ENCODE measurements at places on chromosomes 2 and 18.
A peak's percentile ranks its signal among the peaks of the same experiment; 100 is the strongest.

DNA sequence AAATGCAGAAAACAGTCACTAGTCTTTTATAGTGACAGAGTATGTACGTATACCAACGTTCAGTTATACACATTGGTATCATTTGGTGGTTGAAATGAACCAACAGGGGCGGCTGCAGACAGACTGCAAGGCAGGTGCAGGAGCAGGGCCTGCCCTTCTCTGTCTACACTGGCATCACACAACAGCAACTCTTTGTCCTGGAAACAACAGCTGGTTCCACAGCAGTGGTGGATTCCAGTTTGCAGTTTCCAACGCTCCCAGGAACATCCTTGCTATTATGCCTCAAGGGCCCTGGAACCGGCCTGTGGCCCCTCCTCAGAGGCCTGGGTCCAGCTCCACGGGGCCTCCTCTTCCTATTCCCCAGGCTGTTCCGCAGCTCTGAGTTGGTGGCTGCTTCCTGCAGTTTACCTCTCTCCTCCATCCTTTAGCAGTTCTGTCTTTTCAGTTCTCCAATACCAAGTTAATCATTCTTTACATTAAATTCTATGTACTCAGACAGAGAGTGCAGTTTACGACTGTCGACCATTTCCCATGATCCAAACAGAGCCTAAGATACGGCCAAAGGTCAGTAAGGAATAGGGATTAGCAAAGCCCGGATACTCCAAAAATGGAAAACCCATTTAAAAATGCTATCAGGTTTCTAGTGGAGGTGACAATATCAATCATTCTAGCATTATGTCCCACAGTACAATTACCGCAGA is 87.8 kb downstream of the NOL10 start:
- no peak for DNase-seq

DNA sequence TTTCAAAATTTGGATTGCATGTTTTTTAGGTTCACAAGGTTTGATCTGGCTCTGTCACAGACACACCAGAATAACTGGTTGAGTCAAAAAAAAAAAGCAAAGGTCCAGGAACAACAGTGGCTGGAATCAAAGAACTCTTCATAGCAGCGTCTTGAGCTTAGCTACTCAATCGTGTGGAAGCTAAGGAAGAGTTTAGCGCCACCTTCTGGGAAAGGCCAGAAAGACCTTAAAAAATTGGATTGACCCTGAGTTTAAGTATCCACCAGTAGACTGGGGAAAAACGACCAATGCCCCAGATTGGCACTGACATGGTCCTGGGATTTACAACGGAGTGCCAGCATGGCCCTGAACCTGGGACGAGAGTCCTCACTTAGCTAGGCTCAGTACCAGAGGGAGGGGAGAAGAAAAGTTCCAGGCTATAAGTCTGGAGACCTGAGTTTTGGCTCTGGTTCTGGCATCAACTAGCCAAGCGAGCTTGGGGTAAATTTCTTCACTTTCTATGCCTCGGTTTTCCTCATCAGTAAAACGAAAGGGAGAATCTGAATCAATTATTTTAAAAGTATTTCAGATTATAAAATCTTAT is 71.1 kb upstream of the TFCP2L1 start:
- peak; percentile 4 for DNase-seq

GRCh38 chr18:74163019-74163660 is 14.8 kb downstream of the TIMM21 start:
- DNase-seq = no peak

- no peak for DNase-seq
These were observed 38.2 kb upstream of the PPM1B start for GRCh38 chr2:44130441-44130840.

DNA sequence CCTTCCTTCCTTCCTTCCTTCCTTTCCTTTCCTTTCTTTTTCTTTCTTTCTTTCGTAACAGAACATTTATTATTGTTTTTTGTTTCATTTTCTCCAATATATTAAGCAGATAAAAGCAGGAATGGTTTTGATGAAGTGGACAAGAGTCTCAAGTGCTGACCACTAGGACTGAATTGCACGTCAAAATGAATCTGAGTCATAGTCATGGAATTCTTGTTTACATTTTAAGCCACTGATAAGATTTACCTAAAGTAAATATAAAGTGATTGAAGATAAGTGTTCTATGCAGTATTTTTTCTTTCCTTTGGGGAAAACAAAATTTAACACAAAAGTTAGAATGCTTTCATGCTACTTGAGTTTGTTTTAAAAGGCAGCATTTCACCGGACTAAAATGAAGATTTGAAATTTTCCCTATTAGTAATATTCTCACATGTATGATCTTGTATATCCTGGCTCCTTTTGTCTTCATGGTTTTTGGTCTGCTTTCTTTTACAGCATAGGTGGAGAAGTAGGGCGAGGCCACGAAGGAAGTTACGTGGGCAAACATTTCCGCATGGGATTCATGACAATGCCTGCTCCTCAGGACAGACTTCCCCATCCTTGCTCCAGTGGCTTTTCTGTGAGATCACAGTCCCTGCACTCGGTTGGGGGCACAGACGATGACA is 113.5 kb downstream of the NYAP2 start:
- DNase-seq = no peak

DNA sequence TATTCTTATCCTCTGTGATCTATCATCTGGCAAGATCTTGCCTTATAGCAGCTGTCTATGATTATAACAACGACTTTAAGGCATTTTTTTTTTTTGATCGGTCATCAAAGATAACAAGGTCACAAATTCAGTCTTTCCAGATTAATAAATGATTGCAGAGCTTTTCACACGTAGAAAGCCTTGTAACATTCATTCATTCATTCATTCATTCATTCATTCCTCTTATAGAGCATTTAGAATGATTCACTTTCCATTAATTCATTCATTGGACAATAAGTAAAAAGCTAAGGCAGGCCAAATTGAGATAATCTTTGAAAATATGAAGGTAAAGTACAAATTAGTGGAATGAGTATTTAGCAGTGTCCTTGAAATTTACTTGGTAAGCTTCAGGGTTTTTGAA is 223.7 kb downstream of the NUP35 start:
- DNase-seq = no peak

DNA sequence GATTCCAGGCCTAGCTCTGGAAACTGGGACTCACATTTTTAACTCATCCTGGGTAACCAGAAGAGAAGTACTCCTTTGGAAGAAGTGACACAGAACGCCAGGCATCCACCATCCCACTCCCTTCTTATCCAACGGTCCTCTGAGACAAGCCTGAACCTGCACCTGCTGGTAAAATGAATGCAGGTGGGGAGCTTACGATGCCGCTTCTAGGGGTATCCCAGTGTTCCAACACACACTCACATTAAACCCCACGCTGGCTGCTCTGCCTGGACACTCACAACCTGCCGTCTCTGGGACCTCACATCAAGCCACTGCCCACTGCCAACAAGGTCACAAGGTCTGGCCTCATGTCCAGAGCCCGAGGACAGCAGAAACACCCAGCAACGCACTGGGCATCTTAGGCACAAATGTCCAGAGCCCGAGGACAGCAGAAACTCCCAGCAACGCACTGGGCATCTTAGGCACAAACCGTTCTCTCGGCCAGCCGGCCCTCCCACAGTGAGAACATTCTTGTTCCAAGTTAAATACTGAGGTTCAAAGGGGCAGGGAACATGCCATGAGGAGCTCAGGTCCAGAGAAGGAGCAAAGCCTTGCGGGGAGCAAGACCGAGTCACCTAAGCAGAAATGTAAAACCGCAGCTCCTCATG is 9.9 kb downstream of the SLC66A2 start:
- DNase-seq = no peak

- DNase-seq = no peak
These were observed 5.6 kb downstream of the FBXO36 start for GRCh38 chr2:229927817-229928321.

DNA sequence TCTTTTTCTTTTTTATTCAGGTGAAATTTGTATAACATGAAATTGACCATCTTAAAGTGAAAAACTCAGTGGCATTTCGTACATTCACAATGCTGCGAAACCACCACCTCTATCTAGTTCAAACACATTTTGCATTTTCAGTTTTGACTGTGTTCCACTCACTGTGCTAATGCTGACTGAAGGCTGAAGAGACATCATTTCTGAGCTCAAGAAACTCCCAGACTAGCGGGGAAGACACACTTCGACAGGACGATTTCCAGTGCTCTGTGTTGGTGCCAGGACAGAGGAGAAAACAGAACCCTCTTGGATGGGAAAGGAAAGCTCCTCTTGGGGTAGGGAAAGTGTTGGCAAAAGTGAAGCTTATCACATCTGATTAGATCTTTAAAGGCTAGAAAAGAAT is 44.2 kb upstream of the CBLN2 start:
- no peak for DNase-seq

DNA sequence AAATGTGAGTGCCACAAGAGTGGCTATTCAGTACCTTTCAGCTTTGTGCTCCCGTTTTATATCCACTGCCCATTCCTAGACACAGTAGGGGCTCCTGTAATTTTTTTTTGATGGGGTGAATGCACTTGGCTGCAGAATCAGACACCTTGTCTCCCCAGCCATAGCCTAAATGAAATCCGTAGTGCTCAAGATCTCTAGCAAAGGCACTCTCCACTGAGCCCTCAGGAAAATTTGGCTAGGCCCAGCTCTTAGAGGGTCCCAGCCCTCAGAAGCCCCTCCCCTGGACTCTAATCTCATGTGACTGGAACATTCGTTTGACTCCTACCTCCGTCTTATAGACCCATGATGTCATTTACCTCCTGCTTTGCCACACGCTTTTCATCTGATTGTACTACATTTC is 323.9 kb downstream of the SMAD2 start:
- no peak for DNase-seq

GRCh38 chr2:230742781-230743180 is 30.1 kb downstream of the CAB39 start:
- no peak for DNase-seq

GRCh38 chr2:224156436-224156835 is 117.3 kb upstream of the SERPINE2 start:
- no peak for DNase-seq

GRCh38 chr2:205640716-205641115 is 41.6 kb upstream of the NRP2 start:
- DNase-seq = no peak

- DNase-seq = no peak
These were observed 62.9 kb upstream of the CTIF start for GRCh38 chr18:48475635-48476549.

- DNase-seq = no peak
These were observed 47.6 kb downstream of the CCDC85A start for GRCh38 chr2:56231361-56231760.

GRCh38 chr2:210599476-210599875 is 43.1 kb downstream of the CPS1 start:
- no peak for DNase-seq

DNA sequence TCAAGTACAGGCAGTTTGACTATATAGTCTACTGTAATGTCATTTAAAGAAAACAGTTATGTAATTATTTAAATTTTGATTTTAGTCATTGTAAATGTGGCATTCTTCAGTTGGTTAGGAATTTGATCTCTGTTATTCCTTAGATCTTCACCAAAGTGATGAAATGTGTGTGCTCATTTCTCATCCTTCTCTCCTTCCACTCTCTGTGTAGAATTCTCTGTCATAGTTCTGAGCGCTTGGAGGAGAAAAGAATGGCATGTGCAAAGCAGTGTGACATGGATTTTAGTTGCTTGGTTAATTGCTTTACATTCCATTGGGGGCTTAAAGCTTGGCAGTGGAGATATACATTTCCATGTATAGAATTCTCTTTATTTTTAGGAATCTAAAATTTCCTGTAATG is 14.8 kb downstream of the PIK3C3 start:
- no peak for DNase-seq

DNA sequence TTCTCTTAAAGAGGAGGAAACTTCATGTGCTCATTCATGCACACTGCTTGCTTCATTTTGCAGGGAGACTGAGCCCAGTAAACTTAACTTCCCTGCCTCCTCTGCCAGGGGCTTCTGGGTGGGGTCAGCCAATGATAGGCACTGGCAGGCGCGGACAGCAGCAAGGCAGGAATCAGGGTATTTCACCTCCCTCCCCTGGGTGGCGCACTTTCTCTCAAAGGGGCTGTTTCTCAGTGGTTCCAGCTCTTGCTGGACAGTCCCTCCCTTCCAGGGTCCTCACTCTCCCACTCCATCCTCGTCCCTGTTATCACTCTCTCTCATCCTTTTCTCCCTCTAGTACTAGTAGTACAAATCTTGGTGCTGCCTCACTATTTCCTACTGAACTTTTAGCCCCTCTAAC is 320.5 kb upstream of the ZNF521 start:
- DNase-seq = no peak

DNA sequence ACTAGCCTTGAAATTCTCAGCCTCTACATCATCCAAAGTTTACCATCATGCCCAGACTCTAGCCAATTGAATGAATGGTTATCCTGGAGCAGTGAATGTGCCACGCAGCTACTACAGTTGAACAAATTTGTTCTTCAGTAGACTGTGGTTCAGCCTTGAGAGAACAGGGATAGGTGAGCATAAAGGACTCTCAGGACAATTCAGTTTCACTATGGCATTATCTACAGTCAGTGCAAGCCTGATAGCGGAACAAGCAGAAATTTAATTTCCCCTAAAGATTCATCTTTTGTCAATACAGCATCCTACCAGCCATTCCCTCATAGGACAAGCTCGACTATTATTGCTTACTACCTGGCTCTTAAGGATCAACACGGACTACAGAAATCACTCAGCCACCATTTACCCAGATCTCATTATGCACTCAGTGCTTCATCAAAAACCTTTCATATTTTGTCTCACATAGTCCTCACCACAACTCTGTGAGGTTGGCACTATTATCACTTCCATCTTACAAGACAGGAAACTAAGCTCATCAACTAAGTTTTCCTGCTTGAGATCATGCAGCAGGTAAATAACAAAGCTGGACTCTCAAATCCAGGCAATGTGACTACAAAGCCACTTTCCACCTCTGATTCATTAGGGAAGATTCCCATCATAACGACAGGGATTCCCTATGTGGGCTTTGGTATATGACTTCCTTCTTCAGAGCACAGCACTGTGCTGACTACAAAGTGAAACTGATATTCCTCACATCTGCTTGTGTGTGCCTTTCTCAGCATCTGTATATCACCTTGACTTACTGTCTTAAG is 181.5 kb upstream of the ACVR2A start:
- no peak for DNase-seq

DNA sequence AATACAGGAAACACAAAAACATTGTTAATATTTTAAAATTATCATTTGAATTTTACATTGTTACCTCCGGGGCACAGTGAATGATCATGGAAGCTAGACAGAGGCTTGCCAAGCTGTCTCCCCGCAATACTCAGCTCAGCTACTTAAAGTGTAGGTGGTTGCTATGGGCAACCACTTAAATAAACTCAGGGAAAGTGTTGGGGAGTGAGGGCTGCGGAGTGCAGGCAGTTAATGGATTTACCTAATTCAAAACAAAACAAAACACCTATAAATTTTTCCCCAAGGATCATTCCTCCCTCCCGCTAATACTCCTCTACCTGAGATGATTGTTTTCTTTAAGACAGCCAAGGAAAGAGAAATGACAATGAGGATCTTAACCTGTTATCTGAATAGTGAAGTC is 349.5 kb downstream of the TGIF1 start:
- no peak for DNase-seq

GRCh38 chr2:219460424-219460926 is 25.8 kb downstream of the SPEG start:
- no peak for DNase-seq

- no peak for DNase-seq
These were observed 43.9 kb upstream of the PLEKHM3 start for GRCh38 chr2:208069186-208069585.

All from NK-92 treated with Interleukin-12 subunit alpha and Interleukin-12 subunit beta, amount 100 ng/mL, for 24 hours (cell line).